ENCODE measurements at places on chromosomes 2 and 18.

- DNase-seq = no peak
These were observed 685.1 kb downstream of the NRXN1 start for GRCh38 chr2:50346629-50347357.

DNA sequence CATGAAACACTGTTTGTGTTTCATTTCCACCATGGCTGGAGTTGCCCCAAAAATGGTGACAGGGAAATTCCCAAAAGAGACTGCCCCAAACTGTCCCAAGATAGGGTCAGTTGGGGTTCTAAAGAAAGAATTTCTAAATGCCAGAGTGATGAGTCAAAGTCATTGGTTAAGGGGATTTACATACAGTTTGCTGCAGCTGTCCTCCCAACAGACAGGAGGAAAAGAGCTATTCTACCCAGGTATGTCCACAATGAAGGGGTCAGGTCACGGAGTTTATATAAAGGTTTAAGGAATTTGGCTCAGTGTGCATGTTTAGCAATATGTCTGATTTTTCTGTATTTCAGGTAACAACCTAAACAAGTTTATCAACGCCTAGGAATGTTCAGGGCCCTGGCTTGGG, 344.1 kb downstream of the TDRD15 start:
- no peak for DNase-seq

DNA sequence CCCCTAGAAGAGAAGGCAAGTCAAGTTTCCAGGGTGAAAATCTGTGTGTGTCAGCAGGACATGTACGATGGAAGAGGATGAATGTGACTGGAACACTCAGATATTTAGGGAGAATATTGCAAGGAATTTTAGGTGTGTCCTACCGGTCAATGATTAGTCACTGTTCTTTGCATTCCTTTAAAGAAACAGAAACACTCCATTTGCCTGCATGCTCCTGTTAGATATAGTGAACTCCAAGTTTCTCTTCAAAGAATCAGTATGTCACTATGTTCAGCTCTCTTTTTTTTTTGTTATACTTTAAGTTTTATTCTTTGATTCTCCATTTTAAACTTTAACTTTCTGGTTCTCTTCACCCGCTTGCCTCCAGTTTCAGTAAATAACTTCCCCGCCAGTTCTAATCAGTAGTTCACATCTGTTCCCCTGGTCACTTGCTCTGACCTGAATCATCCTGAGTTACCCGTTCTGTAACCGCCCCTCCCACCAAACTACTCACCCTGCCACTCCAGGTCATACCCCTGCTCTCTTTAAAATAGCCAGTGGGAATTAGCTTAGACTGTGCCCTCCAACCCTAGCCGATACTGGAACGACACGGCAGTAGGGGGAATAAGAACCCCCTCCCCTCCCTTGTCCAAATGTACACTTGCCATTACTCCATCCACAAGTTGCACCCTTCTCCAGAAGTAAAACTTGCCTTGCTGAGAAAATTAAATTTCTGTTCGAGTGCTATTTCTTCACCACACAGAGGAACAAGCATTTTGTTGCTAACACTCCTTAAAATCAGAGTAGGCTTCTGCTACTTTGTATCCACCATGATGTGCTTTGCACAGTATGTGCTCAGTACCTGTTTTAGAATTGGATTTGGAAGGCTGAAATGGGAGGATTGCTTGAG, 268.4 kb downstream of the METTL4 start:
- DNase-seq = no peak

- DNase-seq = no peak
These were observed 80.2 kb downstream of the PXDN start for GRCh38 chr2:1664076-1664605.

- DNase-seq = no peak
These were observed 43.4 kb downstream of the GAREM1 start for GRCh38 chr18:32427084-32427900.

GRCh38 chr18:80108121-80108536, 933 bp upstream of the ADNP2 start:
- no peak for DNase-seq

- DNase-seq = no peak
These were observed 148.8 kb upstream of the PGAP1 start for GRCh38 chr2:197075281-197075680.

- no peak for DNase-seq
These were observed 56.5 kb upstream of the EDAR start for GRCh38 chr2:109045505-109045904.

GRCh38 chr2:15964936-15965563, 24.7 kb downstream of the MYCN start:
- DNase-seq = no peak

DNA sequence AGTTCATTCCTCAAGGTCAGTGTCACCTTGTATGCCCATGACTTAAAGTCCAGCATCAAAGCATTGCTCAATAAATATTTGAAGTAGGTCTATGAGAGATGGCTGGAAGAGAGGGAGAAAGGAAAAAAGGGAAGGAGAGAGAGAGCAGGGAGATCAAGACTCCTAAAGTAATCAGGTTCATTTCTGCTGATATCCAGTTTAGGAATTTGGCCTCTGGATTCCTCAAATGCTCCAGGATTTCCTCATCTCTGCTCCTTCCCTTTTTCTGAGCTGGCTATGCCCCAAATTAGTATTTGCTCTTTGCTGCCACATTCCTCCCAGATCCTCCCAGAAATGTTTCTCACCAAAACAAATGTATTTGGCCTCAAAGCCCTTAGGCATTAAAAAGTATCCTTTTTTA, 739.4 kb upstream of the CHAC2 start:
- no peak for DNase-seq

GRCh38 chr18:45328296-45328695, 287.0 kb upstream of the SLC14A2 start:
- DNase-seq = no peak

DNA sequence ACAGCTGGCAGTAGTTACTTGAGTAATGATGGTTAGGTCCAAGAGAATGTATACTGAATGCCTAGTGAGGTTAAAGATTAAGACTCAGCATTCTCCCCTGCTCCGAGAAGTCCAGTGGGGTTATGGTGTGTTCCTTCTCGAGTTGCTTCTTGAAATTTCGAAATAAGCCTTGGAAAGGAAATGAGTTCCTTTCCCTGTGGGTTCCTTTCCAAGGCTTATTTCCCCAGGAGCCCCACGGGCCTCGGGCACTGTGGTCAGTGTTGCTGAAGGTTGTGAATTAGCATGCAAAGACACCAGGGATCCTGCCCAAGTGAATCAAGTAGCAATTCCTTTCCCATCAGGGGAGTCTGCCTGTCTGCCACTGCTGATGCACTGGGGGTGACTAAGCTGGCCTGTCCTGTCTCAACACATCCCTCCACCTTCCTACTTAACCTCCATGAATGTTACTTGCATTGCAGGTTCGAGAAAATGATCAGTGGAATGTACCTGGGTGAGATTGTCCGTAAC, 53.6 kb downstream of the HK2 start:
- no peak for DNase-seq
